ENCODE measurements at places on chromosomes 1 and 21.
A peak's percentile ranks its signal among the peaks of the same experiment; 100 is the strongest.

GRCh38 chr1:1554926-1555915, 14.8 kb upstream of the TMEM240 start:
- DNase-seq: no peak

- DNase-seq: no peak
Measured at GRCh38 chr1:7641587-7642417, 129.3 kb upstream of the VAMP3 start.

DNA sequence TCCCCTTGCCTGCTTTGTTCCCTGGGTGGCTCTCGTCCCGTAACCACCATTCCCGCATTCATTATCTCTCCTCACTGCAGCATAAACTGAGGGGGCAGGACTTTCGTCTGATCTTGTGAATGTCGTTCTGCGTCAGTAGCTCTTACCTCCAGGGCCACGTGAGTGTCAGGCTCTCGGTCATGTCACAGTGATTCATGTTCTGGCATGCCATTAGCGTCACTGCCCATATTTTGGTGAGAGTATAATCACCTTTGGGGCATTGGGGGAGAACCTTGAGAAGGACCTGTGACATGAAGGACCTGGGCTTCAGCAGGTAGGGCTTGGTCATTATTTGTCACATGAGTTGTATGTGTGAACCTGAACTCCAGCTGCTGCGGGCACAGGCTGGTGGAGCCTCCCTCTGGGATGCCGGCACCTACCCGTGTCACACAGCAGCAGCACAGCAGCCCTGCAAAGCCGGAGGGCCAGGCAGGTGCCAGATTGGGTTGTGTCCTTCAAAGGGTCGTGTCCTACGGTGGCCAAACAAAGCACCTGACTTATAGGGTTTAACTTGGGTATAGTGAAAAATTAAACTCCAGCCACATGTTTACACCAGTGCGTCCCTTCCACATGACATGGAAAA, 68.5 kb downstream of the BACE2 start:
- DNase-seq: no peak

DNA sequence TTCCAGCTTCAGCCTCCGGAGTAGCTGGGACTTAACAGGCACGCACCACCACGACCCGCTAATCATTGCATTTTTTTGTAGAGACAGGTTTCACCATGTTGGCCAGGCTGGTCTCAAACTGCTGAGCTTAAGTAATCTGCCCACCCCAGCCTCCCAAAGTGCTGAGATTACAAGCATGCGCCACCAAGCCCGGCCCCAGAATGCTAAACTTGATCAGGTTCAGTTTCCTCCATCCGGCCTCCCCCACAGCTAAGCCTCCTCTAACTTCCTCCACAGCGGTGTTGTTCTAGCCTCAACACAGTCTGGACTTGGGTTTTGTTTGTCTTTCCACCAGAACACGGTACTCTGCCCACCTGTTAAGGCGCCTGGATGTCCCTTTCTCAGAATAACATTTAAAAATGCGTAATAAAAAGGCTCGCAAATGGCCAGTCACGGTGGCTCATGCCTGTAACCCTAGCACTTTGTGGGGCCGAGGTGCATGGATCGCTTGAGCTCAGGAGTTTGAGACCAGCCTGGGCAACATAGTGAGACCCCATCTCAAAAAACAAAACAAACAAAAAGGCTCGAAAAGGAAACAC, 2.4 kb downstream of the PARP1 start:
- peak; percentile 6 for DNase-seq

DNA sequence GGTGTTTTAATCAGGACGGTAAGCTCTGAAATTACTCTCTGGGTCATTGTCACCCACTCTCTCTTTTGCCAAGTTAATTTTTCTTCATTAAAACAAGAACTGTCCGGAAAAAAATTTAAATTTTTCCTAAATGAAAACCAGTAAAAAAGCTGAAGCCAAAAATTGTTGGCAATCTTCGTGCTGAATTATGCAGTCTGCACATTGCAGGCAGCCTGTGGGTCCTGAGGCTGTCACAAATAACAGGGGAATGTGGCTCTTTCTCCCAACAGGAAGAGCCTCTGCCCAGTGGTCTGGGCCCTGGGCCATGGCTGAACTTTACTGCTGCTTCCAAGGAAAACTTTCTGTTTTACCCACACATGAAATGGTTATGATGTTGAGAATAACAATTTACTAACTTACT, 153.9 kb upstream of the SPAG17 start:
- no peak for DNase-seq

GRCh38 chr1:200960236-200960947, 63.1 kb downstream of the KIF21B start:
- no peak for DNase-seq

GRCh38 chr21:45823100-45823681, 158.4 kb upstream of the COL6A1 start:
- no peak for DNase-seq

GRCh38 chr1:200774735-200775444, 36.2 kb downstream of the CAMSAP2 start:
- DNase-seq: no peak

- DNase-seq: no peak
Measured at GRCh38 chr1:61332196-61332753, 249.9 kb downstream of the NFIA start.

DNA sequence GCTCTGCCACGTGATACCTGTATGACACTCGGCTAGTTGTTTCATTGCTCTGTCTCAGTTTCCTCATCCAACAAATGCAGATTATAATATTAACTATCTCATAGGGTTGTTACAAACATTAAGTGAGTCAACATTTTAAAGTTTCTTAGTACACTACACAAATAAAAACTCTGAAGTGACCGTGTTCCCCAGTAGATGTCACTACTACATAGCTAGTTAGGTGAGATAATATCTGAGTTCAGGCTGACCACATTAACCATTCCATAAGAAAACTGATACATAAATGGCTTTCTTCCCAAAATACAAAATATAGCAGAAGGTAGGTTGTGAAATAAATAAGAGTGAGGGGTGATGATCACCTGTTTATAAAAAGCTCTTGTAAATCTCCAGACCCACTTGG, 214.1 kb downstream of the NUF2 start:
- no peak for DNase-seq

- no peak for DNase-seq
Measured at GRCh38 chr1:109478806-109479205, 4.9 kb upstream of the ATXN7L2 start.

- no peak for DNase-seq
Measured at GRCh38 chr1:204331275-204331674, 28.5 kb downstream of the PLEKHA6 start.

GRCh38 chr1:17168091-17168876, 36.6 kb upstream of the PADI1 start:
- DNase-seq: no peak

GRCh38 chr1:227521782-227522181, 41.6 kb upstream of the ZNF678 start:
- DNase-seq: no peak

DNA sequence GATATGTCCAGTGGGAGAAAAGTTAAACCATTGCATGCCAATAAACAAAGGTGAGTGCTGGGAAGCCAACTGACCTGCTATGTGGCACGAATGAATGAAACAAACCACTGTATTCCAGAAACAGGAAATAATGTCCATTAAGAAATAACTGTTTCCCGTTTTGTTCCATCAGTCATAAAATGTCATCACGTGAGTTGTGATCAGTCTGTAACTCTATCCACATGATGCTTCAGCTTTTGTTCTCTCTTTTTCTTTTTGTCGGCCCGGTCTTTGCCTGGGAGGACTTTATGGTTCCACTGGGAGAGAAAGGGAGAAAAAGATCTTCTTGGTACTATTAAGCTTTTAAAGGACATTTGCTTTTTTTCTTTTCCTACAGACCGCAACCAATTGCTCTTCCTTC, 179.9 kb downstream of the TGFB2 start:
- no peak for DNase-seq

DNA sequence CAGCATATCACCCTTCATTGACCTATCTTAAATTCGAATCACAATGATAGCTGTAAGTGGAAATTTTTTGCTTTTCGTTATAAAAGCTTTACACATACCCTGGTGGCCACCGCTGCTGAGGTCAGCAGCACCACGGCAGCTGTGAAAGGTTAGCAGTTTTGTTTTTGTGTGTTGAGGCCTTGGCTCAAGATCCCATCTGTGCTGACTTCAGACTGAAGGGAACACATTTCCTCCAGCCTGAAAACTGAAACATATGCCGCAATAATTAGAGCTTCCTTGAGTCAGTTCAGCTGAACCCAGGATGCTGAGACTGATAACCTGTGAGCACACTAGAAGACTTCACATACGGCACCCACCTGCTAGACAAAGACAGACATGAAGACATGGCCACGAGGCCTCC, 103.0 kb downstream of the SMYD3 start:
- DNase-seq: no peak

DNA sequence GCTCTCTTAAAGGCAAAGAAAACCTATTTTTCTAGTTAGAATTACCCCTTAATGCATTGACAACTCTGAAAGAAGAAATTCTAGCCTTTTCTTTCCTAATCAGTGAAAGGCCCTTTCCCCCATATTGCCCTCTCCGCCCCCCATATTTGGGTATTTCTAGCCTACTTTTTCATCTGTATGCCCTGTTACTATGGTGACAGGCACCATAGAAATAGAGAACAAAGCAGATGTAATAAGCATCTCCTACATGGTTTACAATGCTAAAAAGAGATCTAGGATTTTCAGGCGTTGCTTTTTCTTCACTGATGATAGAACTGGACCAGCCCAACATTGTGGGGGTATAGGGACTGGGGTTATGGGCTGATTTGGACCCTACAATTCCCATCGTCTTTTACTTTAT, 14.5 kb downstream of the LRRC8B start:
- DNase-seq: no peak

GRCh38 chr1:199081739-199082138, 442.9 kb downstream of the PTPRC start:
- no peak for DNase-seq

GRCh38 chr1:36455386-36455785, 5.1 kb upstream of the OSCP1 start:
- no peak for DNase-seq

DNA sequence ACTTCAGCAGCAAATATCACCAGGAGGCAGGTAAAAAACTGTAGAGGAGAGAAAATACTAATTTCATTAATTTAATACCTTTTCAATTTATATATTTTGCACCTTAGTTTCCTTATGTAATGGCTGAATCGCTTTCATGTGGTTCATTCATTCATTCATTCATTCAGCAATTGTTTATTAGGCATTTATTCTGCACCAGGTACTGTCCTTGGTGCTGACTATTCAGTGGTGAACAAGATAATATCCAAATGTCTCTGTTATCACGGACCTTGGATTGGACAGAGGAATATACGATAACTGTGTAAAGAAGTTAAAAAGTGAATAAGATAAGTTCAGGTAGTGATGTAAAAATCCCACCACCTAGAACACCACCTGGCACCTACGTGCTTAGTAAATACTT, 28.8 kb downstream of the TSPAN2 start:
- no peak for DNase-seq

DNA sequence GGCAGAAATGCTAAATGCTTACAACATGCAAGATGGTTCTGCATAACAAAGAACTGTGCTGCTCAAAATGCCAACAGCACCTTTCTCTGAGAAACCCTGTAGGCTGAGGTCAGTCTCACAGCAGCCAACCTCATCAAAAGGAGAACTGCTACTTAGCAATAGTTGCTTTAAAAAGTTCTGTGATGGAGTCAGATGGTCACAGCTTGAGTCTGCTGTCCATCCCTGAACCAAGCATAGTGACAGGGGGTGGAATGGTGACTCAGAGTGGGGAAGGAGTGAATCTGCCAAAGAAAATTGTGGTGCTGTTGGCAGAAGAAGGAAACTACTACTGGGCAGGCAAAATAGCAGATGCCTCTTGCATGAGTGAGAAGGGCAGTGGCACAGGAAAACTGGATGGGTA, 106.0 kb upstream of the FAM78B start:
- no peak for DNase-seq

DNA sequence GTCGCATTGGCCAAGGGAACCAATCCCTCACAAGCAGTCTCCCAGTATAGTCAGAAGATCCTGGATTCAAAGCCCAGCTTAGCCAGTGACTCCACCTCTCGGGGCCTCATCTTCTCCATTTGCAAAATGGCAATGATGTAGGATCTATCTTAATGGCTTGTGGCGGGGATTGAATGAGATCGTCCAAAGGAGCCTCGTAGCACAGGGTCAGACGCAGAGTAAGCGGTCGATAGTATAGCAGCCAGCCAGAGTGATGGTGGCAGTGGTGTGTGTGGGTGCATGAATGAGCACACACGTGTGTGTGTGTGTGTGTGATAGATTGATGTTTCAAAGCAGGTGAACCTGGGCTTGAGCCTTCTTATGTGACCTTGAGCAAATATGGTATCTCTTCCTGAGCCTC, 79.8 kb upstream of the WNT4 start:
- DNase-seq: no peak

- no peak for DNase-seq
Measured at GRCh38 chr1:235972311-235972689, 92.6 kb downstream of the NID1 start.

DNA sequence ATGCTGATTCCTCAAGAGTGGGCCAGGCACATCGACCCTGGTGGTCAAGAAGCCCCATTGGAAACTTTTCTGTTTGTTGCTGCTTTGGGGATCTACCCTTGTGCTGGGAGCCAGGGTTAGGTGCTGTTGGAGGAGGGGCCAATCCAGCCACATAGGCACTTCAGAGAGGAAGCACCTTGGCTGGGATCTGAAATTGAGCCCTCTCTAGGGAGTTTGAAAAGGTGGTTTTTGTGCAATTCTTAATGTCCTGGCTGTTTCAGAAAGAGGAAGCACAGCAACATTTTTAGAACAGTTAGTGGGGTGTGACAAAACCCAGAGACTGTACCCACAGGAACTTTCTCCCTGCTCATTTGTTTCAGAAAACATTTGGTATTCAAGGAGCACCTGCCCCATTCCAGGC, 17.2 kb upstream of the BEND5 start:
- no peak for DNase-seq

- DNase-seq: no peak
Measured at GRCh38 chr1:201089596-201089995, 22.6 kb downstream of the CACNA1S start.

DNA sequence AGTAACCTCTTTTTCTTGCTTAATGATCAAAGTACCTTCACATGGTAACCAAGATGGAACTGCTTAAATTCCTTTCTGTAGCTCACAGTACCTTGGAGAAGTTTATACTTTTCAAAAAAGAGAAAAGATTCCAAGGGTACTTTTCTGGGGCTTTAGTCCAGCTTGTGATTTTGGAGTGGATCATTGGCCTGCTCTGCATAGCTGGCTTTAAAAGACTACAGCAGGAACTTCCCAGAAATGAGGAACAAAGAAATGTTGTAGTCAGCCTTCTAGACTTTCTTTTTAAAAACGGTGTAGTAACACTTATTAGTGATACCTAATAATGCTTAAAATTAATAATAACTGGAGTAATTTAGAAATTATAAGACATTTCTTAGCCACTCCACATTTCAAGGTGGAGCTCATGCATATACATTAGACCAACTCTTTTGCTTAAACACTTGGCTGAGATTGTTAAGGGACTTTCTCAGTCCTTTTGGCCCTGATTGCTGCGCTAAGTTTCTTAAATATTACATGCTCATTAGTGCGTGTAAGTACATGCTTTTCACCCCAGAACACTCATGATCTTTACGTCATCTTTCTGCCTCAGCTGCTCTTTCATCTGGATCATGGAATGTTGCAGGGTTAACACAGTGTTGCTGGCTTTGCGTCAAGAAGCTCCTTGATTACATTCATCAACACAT, 57.3 kb downstream of the SDCCAG8 start:
- DNase-seq: no peak

- no peak for DNase-seq
Measured at GRCh38 chr21:17238468-17238867, 274.4 kb upstream of the CXADR start.

All from stimulated activated CD4-positive, alpha-beta T cell treated with anti-CD3 and anti-CD28 coated beads, Interleukin-1b, Interleukin-23, amount 100 ng/mL, for 24 hours (primary cell).